ENCODE measurements at places on chromosomes 2 and 18.

DNA sequence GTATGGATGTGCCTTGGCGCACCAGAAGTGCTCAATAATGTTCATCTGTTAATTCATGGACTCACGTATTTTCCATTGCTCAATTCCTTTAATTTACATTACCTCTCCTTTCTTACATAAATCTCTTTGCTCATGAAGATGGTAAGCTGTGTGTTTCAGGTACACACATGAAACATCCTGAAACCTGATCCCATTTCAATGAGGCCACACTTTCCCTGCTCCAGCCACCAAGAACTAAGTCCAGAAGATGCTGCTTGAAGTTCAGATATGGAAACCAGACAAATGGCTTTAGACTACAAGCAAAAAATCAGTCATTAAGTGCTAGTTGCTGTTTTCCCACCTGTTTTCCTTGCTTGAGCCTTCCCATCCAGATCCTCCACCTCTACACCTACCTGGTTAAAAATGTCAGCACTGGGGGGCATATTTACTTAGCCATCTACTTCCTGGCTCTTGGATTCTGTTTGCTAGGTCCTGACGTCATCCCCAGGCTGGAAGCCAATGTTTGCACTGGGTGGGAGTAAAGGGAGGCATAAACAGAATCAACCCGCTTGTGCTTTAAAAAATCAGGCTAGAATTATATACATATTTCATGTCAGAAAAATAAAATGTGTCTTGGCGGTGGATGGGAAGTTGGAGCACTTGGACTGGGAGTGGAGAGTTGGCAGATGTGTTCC is 309.7 kb downstream of the OSR1 start:
- DNase-seq = no peak

GRCh38 chr2:178280244-178280852 is 86.0 kb downstream of the OSBPL6 start:
- DNase-seq = peak; percentile 42

DNA sequence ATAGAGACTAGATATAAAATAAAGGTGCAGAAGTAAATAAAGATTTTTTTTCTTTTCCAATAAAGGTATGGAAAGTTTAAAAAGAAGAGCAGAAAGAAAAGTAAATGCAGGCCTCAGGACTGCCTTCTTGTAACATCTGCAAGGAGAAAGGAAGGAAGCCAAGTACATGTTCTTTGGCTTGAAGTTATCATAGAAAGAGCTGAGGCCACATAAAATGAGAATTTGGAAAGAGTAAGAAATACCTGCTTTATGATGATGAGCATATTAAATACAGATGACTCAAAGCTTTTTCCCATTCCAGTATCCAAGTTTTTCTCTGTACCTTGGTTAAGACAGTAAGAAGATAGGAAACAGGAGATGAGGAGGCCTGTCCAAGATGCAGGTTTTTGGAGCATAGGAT is 25.3 kb upstream of the UBE2E3 start:
- DNase-seq = no peak

- no peak for DNase-seq
These were observed 99.7 kb upstream of the SMAD7 start for GRCh38 chr18:49050452-49050851.

DNA sequence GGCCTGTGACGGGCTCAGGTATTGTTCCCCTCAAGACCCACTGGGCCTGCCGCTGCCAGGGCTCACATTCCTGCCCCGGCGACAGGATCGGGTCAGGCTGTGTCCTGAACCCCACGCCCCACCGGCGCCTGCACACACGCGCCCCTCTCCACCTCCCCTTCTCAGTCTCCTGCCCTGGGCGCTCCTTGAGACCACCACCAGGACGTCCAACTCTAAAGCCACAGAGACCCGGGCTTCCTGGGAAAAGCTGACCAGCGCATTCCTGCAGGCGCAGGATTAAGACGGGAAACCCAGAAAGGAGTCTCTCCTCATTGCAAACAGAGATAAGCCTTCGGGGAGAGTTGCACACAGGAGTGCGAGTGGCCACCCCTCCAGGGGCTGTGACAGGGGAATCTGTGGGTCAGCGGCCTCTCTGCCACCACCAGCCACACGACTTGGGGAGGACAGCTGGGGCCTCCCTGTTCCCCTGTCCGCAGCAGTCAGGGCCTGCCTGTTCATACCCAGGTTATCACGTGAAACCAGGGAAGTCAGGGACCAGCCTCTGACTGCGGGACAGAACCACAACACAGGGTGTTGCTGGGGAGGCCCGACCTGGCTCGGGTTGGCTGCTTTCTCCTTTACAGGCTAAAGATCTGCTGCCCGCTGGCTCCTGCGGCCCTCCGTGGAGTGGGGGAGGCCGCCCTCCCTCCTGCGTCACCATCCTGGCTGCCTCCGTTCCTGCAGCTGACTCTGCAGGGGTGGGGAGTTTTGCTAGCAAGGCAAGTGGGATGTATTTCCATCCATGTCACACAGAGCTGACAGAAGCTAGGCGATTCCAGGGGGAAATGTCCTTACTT is 88.8 kb downstream of the ZCCHC2 start:
- no peak for DNase-seq

GRCh38 chr2:85911097-85911496 is 22.3 kb upstream of the ST3GAL5 start:
- no peak for DNase-seq

GRCh38 chr18:10377956-10378355 is 76.5 kb upstream of the APCDD1 start:
- DNase-seq = no peak

GRCh38 chr18:6482198-6482977 is 67.7 kb upstream of the L3MBTL4 start:
- peak; percentile 25 for DNase-seq

DNA sequence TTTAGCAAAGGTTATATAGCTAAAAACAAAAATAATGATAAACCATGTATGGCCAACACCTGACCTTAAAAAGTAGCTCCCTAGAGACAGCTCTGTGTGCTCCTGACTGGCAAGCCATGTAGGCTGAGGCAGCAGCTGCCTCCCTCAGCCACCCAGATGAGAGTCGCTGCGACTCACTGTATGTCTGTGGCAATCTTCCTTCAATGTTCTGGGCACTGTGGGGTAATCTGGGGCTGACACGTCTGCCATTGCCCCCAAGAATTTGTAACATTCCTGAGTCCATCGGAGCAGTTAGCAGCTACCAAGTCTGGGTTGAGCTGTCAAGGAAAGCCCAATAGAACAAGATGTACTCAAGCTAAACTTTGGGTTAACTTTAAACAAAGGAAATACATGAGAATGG is 106.4 kb upstream of the DAPL1 start:
- no peak for DNase-seq

DNA sequence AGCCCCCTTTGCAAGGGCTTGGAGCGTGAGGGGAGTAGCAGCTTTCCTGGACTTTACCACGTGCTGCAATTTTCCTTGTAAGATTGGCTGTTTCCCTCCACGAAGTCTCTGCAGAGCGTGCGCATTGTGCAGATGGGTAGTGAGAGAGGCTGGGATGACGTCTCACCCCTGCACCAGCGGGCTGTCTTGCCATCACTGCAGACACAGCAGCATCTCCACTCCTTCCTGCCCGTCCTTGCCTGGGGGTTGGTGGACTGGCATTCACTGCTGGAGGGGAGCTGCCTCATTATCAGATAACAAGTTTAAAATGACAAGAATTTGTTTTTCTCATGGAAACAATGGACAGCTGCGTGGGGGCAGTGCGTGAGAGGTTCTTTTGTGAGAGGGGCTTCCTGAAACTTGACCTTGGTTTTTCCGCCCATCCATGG is 45.3 kb upstream of the HS6ST1 start:
- no peak for DNase-seq

- DNase-seq = peak; percentile 20
These were observed 179.8 kb downstream of the NEDD4L start for GRCh38 chr18:58223717-58224424.

- DNase-seq = peak; percentile 75
These were observed 115.2 kb downstream of the DIS3L2 start for GRCh38 chr2:232076736-232077135.

DNA sequence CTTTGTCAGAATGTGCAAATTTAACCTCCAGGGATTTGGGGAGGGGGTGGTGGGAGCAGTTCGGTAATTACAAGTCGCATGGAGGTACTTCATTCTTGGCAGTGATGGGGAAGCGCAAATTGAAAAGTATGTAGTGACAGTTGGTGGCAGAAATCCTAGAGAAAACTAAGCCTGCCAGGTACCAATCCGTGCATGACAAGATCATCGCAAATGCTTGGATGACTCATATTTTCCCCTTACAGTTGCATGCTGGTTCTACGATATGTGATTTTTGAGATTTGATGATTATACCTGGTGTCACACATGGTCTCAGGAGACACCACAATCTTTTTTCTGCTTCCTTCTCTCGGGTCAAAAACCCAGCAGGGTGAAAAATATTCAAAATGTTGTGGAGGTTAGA is 479.7 kb upstream of the ID2 start:
- no peak for DNase-seq

GRCh38 chr2:70087702-70088597 is 673 bp downstream of the PCBP1 start:
- DNase-seq = peak; percentile 67

DNA sequence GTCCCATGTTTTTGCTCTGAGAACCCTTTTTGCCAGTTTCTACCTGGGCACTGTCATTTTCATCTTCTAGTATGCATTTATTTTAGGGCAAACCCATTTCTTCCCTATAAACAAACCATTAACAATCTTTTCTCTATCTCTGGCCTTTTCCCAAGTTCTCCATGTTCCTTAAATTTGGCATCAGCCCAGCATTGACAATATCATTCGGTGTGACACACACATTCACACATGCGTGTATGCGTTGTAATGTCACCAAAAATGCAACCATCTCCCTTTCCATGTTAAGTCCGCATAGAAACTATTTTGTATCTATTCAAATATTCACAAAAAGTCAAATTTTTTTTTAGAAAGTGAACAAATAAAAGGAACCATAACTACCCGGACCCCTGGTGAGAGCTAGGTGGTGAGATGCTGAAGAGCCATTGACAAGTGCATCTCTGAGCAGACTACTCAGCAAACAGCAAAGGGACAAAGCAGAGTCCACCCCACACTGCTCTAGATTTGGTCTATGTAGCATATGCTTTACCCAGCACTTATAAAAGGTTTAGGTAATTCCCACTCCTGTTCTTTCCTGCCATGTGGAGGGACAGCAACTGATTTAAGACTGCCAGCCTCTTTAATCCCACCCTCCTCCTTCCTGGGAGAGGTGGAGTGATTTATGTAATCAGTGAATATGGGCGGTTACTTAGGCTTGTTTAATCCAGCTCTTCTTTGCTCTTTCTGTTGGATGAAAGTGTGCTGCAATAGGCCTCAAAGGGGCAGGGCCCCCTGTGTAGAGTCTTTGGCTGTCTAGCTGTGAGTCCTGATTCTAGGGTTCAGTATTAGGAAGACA is 124.1 kb downstream of the METTL8 start:
- no peak for DNase-seq

- DNase-seq = peak; percentile 92
These were observed 4.1 kb upstream of the ZNF397 start for GRCh38 chr18:35236571-35237363.

GRCh38 chr2:133363884-133364283 is 204.4 kb downstream of the NCKAP5 start:
- no peak for DNase-seq

DNA sequence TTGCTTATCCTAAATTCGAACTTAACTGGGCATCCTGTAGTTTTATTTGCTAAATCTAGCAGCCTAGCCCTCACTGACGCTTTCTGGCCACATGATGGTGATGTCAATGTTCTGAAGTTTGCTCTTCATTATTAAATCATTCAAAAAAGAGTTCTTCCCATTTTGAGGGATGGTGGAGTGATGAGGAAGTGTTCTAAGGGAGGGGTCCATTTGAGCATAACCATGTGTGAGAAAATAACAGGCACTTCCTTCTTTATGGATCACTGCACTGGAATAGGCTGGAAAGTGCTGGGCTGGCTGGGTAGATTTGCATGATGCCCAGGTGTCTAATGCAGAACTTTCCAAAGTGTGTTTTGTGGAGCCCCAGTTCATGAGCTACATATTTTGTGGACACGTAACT is 74.2 kb downstream of the TNFRSF11A start:
- DNase-seq = no peak

DNA sequence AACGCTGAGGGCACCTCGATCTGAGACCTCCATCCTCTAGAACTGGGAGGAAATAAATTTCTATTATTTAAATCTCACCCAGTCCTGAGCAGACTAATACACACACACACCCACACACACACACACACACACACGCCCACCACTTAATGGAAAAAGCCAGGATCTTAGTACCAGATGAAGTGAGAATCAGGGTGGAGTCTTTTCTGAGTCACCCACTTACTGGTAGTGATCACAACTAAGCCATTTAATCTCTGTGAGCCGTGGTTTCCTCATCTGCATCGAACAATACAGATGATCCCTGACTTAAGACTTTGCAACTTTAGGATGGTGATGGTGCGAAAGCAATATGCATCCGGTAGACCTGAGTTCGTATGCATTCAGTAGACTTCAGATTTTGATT is 18.6 kb downstream of the THNSL2 start:
- no peak for DNase-seq

DNA sequence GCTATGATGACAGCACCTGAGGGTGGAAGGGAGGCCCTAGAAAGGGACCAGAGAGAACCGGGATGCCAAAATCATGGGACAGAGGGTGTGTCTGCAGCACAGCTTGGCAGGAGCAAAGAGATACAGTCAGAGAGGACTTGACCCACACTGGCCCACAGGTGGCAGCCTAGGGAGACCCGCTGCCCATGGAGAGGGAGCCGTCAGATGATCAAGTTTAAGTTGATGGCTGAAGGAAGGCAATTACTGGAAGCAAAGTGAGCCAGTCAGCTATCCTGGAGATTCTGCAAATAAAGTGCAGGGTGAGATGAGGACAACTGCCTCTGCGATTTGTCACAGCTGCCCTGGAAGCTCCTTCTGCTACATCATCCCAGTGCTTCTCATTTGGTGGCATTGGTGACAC is 74.0 kb downstream of the CMPK2 start:
- DNase-seq = no peak

DNA sequence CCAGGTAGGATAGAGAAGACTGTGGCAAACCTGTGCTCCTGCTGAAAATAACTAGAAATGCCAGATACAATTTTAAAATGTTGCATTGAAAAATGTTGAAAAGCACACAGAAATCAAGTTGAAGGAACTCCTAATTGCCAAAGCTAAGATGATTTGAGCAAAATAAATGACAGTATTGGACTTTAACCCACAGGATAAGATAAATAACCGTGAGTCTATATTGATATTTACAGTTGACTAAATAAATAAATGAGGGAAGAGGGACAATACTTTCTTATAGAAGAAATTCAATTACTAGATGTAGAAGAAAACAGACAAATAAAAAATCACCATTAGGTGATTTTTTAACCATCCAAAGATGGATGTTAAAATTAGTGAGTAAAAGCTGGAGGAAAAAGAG is 59.0 kb downstream of the CWC22 start:
- no peak for DNase-seq

- no peak for DNase-seq
These were observed 132.9 kb downstream of the GAREM1 start for GRCh38 chr18:32337821-32338220.

GRCh38 chr2:24435391-24436316 is 55.4 kb upstream of the NCOA1 start:
- DNase-seq = peak; percentile 76

GRCh38 chr2:43051338-43051737 is 175.1 kb downstream of the ZFP36L2 start:
- no peak for DNase-seq

Measured in pons (tissue), 1 donor.